ENCODE measurements at places on chromosomes 16 and 17.

GRCh38 chr16:51172368-51172767, 21.3 kb upstream of the SALL1 start:
- DNase-seq: no peak

- no peak for DNase-seq
Measured at GRCh38 chr16:5633845-5634440, 536.3 kb upstream of the EEF2KMT start.

GRCh38 chr16:59593194-59593661, 859.1 kb upstream of the GOT2 start:
- DNase-seq: no peak

DNA sequence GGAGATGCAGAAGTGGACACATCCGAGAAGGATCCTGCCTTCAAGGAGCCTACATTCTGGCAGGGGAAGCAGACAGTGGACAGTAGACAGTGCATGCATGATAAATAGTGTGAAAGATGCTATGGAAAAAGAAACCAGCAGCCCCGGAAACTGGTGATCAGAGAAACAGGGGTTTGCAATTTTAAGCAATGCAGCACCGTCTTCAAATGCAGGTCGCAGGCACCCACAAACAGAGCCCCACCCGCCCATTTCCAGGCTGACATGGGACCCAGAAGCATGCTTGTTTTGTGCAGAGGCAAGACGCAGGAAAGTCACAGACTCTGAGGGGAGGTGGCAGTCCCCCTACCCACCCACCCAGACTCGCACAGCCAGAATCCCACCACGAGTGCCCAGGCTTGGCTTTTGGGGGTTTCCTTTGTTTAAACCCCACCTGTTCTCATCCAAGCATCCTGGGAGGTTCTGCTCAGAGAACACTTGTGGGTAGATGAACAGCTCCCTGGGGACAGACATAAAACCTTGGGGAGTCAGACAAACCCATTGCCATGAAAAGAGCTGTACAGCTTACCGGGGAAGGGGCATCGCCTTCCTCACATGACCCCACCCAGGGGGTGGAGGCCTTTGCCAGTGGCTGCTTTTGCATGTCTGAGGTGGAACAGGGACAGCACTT, 114.3 kb downstream of the MGAT5B start:
- DNase-seq: no peak

DNA sequence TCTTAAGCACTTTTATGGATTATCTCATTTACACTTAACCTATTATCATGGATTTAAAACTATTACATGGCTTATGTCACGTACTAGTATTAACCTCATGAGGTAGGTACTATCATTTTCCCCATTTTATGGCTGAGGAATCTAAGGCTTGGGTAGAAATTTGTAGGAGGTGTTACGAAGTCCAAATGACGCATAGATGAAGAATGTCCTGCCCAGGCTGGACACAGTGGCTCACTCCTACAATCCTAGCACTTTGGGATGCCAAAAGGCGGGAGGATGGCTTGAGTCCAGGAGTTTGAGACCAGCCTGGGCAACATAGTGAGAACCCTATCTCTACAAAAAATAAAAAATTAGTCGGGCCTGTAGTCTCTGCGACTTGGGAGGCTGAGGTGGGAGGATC, 4.8 kb upstream of the C1QL1 start:
- no peak for DNase-seq

GRCh38 chr17:30249460-30249859, 14.0 kb upstream of the SLC6A4 start:
- DNase-seq: no peak

DNA sequence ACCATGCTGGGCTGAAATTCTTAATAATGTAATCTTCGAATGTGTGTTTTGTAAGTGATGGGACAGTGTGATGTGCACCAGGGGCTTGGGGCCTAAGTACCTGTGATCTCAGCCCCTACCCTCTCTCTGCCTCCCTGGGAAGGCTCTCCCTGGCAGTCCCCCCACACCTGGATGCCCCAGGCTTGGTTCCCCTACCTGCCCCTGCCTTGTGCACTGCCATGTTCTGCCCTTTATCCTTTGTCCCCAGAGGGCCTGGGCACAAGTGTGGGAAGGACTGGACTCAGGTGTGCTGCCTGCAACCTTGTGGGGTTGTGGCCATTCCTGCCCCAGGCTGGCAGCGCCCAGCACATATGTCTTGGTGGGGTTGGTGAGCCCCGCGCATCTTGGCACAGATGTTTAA, 55.4 kb upstream of the CREBBP start:
- DNase-seq: no peak

GRCh38 chr16:21590287-21590686, 9.1 kb upstream of the METTL9 start:
- DNase-seq: no peak

- no peak for DNase-seq
Measured at GRCh38 chr16:35908942-35909341, 2449.5 kb downstream of the TP53TG3F start.

- no peak for DNase-seq
Measured at GRCh38 chr17:34852614-34853013, 108.6 kb downstream of the CCT6B start.

- DNase-seq: no peak
Measured at GRCh38 chr17:80781211-80781610, 210.4 kb upstream of the CHMP6 start.

GRCh38 chr17:81582341-81582740, 30.2 kb upstream of the FAAP100 start:
- no peak for DNase-seq

- DNase-seq: no peak
Measured at GRCh38 chr17:62614142-62614541, 13.3 kb upstream of the MRC2 start.

DNA sequence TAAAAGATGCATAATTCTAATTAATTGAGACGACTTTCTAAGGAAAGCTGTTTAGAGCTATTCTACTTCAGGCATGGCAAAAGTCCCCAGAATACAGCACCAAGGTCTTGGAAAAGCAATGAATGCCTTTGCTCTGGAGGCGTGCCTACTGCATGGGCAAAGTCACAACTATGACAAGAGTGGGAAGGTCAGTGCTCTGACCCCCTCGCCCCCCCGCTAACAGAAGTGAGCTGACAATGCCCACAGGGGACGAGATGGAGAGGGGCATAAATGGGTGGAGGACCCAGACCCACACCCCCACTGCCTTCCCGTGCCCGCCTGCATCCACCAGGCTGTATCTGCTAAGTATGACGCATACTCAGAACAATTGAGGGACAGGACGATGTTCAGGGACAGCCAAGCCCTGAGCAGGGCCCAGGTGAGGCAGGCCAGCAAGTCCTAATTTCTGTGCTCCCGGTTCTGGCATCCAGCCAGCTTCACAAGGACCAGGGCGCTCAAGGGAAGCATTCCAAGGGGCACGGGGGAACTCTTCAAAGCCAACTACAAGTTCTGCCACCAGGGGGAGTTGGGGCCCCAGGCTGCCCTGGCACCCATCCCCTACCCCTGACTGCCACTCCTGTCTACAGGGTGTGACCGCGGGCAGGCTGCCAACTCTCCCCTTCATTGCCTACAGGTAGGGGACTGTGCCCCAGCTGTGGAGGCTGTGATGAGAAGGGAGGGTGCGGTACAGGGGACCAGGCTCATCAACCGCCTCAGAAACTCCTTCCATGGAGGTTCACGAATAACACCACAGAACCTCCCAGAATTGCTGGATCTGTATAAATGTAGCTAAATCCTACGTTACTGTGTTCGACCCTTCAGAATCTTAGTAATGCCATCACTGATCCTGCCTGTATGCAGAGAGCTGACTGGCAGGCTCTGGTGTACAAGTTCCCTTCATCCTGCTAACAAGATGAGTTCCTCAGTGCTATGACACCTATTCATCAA, 20.8 kb downstream of the NPRL3 start:
- peak; percentile 32 for DNase-seq

GRCh38 chr17:15092762-15093161, 172.4 kb downstream of the PMP22 start:
- DNase-seq: no peak

- DNase-seq: no peak
Measured at GRCh38 chr16:64440005-64440404, 681.9 kb downstream of the CDH11 start.

GRCh38 chr17:322006-322780, 30.4 kb downstream of the RPH3AL start:
- DNase-seq: no peak

GRCh38 chr16:85778873-85779272, 20.5 kb downstream of the EMC8 start:
- no peak for DNase-seq

DNA sequence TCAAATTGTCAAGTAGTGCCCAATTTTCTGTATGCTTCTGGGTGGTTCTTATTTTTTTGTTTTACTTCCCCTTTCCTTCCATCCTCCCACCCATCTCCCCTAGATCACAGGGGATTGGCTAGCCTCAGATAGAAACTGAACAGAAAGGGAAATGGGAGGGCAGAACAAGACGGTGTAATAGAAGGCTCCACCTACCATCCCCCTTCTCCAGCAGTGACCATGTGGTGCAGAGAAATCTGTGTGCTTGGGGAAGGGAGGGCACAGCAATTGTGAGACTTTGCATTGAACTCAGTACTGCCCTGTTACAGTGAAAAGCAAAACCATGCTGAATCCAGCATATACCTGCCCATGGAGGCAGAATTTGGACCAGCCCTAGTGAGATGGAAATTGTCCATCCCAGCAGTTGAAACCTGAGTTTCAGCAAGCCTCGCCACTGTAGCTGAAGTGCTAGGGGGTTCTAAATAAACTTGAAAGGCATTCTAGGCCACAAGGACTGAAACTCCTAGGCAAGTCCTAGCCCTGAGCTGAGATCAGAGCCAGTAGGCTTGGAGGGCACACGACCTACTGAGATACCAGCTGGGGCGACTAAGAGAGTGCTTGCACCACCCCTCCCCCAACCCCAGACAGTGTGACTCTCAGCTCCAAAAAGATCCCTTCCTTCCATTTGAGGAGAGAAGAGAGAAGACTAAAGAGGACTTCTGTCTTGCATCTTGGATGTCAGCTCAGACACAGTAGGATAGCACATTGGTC, 5.2 kb downstream of the SLFN11 start:
- no peak for DNase-seq

DNA sequence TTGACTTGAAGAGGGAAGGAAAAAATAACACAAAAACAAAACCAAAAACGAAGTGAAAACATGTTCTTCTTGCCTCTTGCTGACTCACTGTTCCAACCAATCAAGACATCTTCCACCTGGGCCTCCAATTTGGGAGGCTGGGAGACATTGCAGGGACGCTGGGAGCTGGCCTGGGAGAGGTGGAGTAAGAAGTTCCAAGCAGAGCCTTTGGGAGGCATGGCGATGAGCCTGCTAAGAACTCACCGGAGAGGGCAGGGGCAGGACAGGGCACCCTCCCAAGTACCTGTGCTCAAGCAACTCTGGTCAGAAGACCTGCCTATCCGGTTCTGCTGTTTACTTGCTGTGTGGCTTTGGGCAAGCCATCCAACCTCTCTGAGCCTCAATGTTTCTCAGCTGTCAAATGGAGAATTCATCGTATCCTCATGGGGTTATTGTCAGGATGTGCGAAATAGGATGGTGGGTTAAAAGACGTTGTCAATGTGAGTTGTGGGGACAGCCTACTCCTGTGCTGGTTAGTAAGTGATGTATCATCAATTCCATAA, 856 bp upstream of the GLP2R start:
- DNase-seq: no peak

DNA sequence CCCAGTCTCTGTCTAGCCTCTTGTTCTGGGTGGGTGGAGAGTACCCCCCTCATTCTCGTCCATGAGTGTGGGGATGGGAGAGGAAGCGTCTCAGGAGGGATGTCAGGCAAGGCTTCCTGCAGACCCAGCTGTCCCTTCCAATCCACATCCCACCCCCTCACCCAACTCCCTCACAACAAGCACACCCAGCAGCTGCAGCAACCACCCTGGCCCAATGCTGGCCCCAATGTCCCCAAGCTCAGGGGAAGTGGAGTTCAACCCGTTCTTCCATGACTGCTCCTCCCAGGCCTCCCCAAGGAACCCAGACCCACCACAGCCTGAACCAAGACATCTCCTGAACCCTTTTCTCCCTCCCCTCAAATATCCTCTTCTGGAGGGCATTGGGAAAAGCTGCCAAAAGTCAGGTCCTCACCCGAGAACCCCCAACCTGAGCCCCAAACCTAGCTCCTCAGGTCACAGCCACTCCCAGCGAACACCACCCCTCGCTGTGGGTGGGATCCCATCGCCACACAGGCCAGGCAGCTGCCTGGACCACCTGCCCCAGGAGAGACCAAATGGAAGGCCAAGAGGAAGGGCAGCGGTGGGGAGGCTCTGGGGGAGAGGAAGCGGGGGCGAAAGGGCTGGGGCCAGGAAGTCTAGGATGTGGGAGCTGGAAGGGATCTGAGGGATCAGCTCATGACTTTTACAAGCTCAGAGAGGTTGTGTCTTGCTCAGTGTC, 47.6 kb downstream of the FZD2 start:
- no peak for DNase-seq

- DNase-seq: no peak
Measured at GRCh38 chr16:11370084-11370931, 25.0 kb downstream of the RMI2 start.

DNA sequence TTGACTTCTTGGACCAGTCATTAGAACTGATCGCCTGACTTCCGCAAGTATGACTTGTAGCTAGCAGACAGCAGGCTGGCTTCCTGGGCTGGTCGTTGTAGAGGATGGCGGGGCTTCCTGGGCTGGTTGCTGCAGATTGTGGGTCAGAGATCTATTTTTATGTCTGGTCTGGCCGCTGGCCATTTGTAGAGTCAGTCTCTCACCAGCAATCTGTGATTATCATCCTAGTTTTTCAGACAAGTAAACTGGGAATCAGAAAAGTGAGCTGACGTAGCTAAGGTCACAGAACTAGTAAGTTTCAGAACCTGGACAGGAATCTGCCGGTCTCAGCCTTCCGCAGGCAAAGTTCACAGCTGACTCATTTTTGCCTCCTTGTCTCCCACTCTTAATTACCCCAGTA, 19.1 kb downstream of the GPR142 start:
- no peak for DNase-seq

- DNase-seq: no peak
Measured at GRCh38 chr16:87240211-87241136, 76.7 kb downstream of the C16orf95 start.

DNA sequence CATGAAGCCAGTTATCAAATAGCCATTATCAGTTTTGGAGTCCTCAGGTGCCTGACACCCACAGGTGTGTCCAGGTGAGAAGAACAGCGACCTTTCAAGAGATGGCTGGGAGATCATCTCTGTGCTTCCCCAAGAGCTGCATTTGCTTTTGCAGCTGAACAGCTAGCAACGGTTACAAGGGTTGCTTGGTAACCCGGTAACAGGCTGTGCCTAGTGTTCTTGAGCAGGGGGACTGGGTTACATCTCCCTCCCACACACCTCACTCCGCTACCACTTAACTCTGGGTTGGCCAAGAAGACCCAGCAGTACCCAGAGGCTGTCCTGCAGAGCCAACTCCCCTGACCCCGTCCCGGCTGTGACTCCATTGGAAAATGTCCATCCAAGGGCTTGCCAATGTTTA, 147.0 kb downstream of the SLC39A11 start:
- DNase-seq: no peak

GRCh38 chr17:26774291-26775218, 519.4 kb upstream of the WSB1 start:
- DNase-seq: no peak
